ENCODE measurements at places on chromosomes 12 and 14.

GRCh38 chr14:65804439-65805112, 392.0 kb downstream of the FUT8 start:
- no peak for DNase-seq

DNA sequence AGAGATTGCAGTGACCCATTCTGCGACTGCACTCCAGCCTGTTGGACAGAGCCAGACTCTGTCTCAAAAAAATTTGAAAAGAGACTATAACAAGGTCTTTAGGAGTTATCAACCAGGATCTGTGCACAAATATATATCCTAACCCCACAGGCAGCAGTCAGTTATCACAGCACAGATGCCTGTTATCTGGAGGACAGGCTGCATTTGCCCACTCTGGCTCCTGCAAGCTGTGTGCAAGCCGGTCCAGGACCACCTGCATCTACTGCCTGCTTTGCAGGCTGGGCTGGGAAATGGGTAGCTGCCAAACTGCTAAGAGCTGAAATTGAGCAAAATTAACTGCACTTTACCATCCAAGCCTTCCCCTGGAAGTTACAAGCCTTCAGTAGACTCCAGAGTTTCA, 21.4 kb upstream of the RCOR1 start:
- no peak for DNase-seq

DNA sequence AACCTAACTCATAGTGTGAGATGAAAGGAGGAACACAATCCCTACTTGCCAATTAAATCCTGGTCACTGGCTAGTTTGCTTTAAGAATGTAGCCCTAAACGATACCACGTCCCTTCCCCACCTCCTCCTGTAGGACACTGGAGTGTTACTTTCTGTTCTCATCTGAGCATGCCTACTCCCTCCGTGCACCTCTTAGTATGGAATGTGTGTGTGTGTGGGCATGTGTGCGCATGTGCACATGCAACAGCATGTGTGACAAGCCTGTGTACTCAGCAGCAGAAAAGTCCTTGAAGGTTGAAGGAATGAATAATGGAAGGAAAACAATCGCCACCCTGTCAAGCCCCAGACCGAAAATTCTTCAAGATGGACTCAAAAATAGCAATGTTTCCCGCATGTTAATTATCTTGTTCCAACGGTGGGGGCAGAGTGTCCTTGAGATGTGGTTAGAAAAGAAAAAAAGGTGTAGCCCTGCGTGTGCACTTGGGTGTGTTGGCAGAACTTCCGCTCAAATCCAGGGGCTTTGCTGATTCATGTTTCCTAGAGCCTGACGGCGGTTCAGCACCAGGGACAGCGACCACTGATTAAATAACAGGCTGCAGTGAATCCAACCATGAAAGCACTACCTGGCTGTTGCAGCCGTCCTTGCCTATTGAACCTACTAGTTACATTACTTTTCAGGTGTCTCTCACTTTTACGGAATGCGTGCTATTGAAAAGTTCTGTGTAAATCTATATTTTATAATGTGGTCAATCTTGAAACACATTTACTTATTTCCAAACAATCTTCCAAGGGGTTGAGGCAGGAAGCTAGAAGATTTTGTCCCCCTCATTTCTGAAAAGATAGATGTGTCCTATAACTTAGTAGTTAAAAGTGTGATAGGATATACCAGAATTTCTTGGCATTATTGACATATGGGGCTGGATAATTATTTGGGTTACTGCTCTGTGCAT, 79.8 kb downstream of the SRRM4 start:
- DNase-seq, result peak; percentile 65

- no peak for DNase-seq
Observed at GRCh38 chr14:94764573-94764972, 5.3 kb downstream of the GSC start.

- DNase-seq, result no peak
Observed at GRCh38 chr12:123223241-123223668, 9.7 kb downstream of the MPHOSPH9 start.

DNA sequence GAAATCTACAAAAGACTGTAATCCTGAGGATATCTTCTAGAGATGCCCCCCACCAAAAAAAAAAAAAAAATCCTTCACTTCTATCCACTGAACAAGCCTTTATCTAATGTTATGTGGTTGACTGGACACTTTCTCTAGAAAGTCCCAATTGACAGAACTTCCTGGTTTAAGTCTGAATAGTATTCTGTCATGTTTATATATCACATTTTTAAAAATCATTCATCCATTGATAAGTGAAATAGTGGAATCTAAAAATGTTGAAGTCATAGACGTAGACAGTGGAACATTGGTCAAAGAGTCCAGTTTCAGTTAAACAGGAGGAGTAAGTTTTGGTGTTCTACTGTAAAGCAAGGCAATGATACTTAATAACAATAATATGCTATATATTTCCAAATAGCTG, 297.0 kb downstream of the SSPN start:
- DNase-seq, result no peak

Data from femur (tissue), 1 donor.